NAMALWA (cell line): ENCODE measurements at places on chromosomes 6 and 20.

DNA sequence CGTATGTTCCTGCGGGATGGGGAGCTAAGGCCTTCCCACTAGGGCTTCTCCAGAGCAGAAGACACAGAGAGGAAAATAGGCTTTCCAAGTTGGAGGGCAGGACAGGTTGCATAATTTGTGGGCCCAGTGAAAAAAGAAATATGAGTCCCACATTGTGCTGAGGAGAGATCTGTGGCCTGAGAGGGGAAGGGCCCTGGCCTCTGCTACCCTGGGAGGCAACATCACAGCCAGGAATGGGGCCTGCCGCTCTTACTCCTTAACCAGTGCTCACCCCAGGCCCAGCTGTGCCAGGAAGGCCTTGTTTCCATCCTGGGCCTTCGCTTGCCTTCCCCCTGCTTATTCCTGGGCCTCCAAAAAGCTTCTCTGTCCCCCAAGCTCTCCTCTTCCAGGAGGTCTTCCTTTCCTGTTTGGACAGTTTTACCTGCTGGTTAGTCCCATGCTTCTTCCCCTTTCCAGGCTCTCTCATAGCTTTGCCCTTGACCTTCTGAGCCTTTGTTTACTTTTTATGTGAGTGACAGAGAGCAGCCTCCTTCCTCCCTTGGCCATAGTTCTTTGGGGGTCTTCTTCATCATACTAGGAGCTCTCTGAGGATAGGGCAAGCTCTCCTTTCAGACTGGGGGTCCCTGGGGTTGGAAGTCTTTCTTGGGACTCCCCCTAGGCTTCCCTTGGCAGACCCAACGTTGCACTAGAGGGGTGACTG, 26.2 kb upstream of the VEGFA start:
- DNase-seq = no peak

GRCh38 chr6:84516154-84516553, 248.2 kb downstream of the TBX18 start:
- DNase-seq = no peak

DNA sequence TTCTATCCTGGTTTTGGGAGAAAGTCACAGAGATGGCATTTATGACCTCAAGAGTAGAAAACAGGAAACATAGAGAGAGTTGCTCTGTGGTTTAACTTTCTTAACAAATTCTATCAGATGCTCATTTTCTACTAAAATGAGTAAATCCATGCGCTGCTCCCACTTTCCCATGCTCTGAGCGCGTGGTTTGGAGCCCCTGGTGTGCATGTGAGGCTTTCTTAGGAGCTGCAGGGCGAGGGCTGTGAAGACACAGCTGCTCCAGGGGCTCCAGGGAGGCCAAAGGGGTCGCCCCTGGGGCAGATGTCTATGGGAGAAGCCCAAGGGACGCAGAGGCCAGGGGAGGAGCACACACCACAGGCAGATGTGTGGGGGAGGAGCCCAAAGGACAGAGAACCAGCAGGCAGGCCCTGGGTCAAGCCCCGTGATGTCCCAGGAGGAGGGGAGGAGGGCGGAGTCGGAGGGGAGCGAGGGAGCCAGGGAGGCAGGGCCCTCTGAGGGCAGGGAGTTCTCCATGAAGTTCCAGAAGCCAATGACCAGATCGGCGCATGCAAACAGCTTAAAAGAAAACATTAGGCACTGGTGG, 122.9 kb downstream of the IRF4 start:
- no peak for DNase-seq

- DNase-seq = no peak
These were observed 416.8 kb upstream of the SPTLC3 start for GRCh38 chr20:12591949-12592470.

GRCh38 chr20:41499961-41500725, 118.0 kb downstream of the CHD6 start:
- no peak for DNase-seq

- DNase-seq = no peak
These were observed 130.3 kb upstream of the PMEPA1 start for GRCh38 chr20:57840066-57840465.

DNA sequence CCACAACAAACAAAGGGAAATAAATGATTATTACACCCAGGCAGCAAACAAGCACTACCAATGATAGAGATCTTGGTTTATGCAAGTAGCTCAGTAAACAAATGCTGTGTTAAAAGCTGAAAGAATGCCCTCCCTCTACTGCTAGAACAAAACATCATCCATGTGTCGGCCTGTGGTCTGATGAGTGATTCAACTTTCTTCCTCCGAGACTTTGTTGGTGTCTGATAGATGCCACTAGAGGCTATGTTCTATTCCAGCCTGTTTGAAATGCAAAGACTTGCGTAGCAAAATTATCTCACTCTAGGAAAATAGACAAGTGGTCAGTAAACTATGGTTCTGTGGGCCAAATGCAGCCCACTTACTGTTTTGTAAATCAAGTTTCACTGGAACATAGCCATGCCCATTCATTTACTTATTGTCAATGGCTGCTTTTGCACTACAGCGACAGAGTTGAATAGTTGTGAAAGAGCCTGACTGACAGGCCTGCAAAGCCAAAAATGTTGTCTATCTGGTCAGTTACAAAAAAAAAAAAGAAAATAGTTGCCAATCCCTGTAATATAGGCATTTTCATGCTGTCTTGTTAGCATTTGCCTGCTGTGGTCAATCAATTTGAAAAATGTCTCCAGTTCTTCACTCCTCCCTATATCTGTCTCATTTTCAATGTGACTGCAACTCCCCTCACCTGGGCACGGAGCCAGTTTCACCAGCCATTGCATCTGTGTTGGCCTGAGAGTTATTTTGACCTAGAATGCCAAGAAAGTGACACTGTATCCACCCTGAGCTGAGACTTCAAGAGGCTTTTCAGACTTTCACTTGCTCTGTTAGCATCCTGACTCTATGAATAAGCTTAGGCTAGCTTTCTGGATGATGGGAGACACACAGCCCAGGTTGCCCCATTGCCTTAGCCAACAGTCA, 544.6 kb upstream of the BTBD3 start:
- DNase-seq = no peak

DNA sequence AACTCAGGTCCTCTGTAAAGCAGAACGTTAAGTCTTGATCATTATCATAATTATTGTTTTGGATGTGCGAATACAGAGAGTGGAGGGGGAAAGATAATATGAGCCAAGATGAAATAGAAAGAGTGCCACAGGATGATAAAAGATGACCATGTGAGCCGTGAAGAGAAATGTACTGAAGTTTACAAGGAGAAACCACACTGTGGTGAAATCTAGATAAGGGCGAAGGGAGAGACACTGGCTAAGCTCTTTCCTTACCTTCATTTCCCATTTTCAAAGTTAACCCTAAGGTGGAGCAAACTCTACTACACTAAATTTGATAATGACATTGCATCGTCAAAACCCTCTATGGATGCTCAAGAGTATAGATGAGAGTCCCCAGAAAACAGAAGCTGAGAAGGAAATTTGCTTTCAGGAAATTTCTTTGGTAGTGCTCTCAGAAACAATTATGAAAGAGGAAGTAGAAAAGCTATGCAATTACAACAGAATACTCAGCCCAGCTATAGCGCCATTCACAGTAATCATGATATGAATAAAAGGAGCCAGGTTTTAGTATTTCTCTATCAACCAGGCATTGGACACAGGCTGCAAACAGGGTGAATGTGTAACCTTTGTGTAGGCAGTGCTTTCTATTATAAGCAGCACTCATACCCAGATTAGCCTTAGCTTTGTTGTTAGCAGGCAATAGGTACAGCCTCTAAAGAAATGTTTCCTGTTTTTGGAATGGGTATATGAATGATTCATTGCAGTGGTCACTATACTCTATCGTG, 1080.7 kb downstream of the GRIK2 start:
- DNase-seq = peak; percentile 12

DNA sequence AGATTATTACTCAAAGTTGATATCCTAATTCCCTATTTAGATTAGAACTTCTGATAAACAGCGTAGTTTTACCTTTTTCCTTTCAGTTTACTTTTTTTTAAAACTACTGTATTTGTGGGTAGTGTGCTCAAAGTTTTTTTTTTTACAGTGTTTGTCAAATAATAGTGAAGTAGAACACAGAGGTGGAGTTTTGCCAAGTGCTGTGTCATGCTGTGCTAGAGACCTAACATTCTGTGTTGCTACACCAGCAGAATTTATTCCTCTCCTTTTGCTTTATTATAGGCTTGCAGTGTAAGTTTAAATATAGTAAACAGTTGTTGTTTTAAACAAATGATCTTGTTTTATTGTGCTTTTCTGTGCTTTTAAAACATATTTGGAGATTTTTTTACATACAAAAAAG, 125.4 kb downstream of the HIVEP1 start:
- DNase-seq = no peak

GRCh38 chr6:118280210-118280609, 267.9 kb upstream of the PLN start:
- no peak for DNase-seq

- DNase-seq = no peak
These were observed 24.6 kb upstream of the CTNNBL1 start for GRCh38 chr20:37669062-37669772.

- DNase-seq = no peak
These were observed 53.1 kb downstream of the NINL start for GRCh38 chr20:25532015-25532751.

- DNase-seq = peak; percentile 73
These were observed 67.5 kb downstream of the KCNQ5 start for GRCh38 chr6:72689107-72689954.

GRCh38 chr6:122984393-122984792, 11.6 kb upstream of the CLVS2 start:
- no peak for DNase-seq

- DNase-seq = no peak
These were observed 125.1 kb downstream of the SNX5 start for GRCh38 chr20:17843246-17844132.

DNA sequence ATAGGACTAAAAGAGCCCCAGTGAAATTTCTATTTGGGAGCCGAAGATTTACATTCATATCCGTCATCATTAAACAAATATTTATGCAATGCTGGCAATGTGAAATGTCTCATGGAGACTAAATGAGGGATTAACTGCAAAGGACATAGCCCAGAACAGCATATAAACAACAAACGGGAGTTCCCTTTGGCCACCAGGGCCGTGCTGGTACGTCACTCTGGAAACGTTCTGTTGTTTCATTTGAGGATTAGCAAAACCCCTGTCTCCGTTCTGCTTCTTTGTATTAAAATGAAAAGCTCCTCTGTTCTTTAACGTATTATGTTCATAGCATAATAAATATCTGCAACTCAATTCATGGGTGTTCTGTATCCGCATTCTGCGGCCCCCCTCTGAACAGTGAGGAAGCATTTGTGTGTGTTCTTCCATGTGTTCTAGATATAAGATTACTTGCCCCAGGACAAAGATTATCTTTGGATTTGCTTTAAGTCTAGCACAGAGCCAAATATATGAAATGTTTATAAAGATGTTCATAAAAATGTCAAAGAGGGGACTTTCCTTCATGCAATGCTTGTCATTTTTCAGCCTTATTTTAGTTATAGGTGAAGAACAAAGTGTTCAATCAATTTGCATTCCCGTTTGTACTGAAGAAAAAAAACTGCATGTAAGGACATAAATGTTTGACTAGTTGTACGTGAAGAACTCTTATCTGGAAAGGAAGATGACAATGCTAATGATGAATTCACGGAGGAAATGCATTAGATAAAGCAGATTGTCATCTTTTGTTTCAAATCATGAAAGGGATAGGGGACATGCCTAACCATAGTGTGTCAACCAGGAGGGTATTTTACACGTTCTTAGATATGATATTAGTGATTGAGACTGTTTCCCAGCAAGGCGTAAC, 90.0 kb upstream of the TNFAIP3 start:
- no peak for DNase-seq

DNA sequence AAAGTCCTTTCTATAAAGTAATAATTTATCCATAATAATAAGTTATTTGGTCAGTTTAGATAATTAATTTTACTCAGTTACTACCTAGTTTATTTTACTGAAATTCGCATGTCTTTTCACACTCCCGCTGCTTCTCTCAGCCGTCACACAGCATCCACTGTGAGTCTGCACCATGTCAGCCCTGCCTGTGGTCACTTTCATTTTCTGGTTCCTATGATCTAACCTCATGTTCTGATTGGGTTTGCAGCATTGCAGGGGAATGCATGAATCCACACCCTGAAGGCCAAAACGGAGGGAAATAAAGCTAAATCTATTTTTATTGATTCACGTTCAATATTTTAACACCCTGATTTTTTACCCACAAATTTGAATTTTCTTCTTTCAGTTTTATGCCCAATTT, 47.4 kb downstream of the PDE10A start:
- no peak for DNase-seq

DNA sequence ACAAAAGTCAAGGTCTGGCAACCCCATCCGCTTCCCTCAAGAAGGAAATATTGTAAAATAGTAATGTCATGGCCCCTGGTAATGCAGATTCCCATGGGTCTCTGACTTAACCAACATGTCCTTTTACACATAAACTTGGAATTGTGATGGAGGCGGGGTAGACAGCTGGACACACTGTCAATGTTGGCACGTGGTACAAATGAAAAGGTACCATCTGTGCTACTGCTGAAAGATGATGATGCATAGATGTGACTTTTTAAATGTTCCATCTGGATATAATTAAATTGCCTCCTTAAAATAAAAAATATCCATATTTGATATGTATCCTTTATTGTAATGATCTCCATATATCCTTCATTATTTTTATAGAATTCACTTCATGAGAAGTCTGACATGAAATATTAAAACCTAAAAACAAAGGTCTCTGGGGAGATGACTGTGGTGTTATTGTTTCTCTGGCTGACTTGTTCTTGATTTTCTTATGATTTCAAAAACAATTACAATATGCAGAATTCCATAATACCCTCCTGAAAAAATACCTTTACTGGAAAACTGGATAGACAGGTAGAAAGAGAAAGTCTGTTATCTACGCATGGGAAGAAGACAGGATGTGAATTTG, 104.5 kb downstream of the MKKS start:
- no peak for DNase-seq

DNA sequence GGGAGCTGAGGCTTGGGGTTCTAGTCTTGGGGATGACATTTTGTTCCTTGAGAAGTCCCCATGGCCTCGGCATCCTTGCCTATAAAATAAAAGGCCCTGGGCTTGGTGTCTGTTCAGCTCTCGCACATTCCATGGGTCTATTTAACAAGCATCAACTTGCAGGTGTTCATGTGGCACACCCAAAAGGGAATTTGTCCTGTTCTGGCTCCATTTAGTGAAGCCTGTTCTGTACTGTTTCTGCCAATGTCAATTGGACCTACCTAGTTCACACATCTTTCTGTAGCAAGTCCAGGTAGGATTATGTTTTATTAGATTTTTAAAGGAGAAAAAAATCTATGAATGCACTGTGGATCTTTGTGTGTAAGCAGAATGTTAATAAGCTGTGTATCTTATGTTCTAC, 262.0 kb downstream of the HIVEP2 start:
- no peak for DNase-seq
